HepG2 (cell line): ENCODE measurements at places on chromosomes 4 and X. TPM values are rescaled to one million over a fixed set of nuclear protein-coding genes. Genes with fewer than 3 reads are reported as not detected.
A peak's percentile ranks its signal among the peaks of the same experiment; 100 is the strongest.

GIMD1 gene
- not detected in 2 replicates for total RNA-seq

MAGEA12 gene
- total RNA-seq = not detected in 2 replicates

DNA sequence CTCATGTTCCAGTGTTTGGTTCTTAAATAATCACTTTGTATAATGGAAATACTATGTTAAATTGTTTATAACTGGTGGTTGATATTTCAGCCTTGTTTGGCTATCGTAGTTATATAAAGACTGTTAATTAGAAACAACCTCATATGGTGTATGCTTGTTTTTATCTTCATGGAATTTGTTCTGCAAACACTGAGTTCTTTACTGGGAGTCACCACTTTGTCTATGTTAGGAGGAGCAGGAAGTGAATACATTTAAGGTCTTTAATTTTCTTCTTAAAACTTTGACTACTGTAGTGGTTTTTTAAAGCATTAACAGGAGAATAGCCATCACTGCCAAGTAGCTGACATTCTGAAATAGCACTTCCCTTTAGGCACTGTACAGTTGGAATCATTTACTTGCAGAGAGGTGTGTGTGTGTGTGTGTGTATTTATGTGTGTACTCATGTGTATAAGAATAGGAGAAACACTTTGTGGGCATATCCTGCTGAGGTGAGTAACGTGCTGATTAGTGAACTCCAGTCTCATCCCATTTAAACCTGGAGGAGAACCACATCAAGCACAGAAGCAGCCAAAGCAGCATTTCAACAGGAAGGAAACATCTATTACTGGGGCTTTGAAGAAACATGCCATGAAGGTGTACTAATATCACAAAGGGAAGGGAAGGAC, 37.8 kb downstream of the TET2 start:
- no peak overlapping the region for H3K4me3 ChIP-seq
- peaks cover 20% of the 10 kb centered on the region for H3K4me1 ChIP-seq
- no peaks in the 10 kb centered on the region for H3K27me3 ChIP-seq
- H3K36me3 ChIP-seq = no peaks in the 10 kb centered on the region
- H3K27ac ChIP-seq = peak overlapping the region; percentile 34

GABRB1 gene
- not detected in 2 replicates for total RNA-seq

DNA sequence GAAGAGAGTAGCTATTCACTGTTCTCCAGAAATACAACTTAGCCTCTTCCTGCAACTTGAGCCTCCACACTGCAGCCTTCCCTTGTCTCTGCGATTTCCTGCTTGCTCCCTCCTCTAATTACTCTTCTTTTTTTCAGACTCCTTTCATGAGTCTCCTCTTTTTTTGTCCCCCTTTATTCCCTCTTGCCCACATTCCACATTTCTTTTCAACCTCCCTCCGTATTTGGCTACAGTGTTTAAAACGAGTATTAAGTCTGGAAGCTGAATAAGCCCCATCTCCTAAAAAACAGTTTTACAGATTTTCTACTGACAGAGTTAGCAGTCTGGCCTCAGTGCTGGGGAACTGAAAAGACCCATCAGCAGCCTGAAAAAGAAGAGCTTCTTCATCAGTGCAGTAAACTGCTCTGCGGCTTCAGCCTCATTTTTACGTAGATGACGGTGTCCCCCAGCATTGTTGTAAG, 141.5 kb downstream of the TENM3 start:
- no peaks in the 10 kb centered on the region for H3K27me3 ChIP-seq
- DNase-seq = no peak
- no peaks in the 10 kb centered on the region for H3K36me3 ChIP-seq
- H3K4me1 ChIP-seq = no peaks in the 10 kb centered on the region
- no peak overlapping the region for H3K4me3 ChIP-seq

VCX3A gene
- not detected in 2 replicates for total RNA-seq

- H3K27ac ChIP-seq = no peak overlapping the region
- DNase-seq = no peak
- H3K27me3 ChIP-seq = no peaks in the 10 kb centered on the region
- no peaks in the 10 kb centered on the region for H3K36me3 ChIP-seq
- no peak overlapping the region for H3K4me3 ChIP-seq
These were observed 64.7 kb downstream of the NBDY start for GRCh38 chrX:56793521-56794320.
